ENCODE measurements at places on chromosomes 2 and 18.
A peak's percentile ranks its signal among the peaks of the same experiment; 100 is the strongest.

- no peak for DNase-seq
Measured at GRCh38 chr2:214156971-214157370, 253.9 kb upstream of the VWC2L start.

DNA sequence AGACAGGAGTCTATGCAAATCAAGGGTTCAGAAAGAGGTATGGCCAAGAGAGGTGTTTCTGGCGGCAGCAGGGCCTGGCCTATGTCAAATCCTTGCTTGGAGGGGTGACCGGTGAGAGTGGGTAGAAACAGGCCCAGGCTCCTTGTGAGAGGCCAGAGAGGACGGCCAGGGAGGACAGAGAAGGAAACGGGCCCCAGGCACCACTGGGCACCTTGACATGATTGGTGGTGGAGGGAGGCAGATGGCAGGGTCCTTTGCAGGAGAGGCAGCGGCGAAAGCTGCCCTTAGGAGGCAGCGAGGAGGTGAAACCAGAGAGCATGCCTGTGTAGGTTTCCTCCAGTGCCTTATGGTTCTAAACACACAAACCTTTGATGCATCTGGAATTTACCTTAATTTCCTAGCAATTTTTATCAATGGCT is 6.2 kb downstream of the RAMP1 start:
- no peak for DNase-seq

DNA sequence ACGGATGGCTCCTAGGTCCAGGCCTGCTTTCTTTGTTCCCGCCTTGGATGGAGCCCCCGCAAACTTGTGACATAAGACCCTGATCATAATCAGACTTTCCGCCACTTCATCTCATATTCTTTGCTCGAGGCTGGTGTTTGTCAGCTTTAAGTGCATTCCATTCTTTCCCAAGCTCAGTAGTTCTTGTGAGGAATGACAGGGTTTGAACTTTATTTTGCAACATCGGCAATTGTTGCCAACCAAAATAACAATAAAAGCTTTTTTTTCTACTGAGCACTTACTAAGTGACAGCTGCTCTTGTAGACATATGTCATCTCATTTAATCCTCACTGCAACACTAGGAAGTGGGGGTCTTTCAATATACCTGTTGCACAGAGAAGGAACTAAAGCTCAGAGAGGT is 178.8 kb upstream of the ST6GAL2 start:
- no peak for DNase-seq

GRCh38 chr2:42102024-42102590 is 54.3 kb downstream of the PKDCC start:
- DNase-seq, result peak; percentile 74

GRCh38 chr2:200403814-200404213 is 97.3 kb downstream of the SPATS2L start:
- no peak for DNase-seq

DNA sequence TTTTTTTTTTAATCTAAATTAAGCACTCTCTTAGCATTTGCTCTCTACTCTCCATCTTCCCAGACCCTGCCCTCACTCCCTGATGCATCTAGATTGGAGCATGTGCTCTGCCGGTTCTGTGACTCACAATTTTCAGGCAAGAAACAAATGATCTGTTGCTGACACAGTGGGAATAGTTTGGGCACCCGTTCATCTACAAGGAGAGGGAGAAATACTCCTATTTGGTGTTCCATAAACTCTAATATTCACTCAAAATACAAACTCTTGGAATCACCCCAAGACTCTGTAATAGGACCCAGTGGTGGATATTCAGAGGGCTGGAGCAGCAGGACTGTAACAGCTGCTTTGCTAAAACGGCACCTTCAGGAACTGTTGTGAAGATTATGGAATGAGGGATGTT is 37.1 kb upstream of the LINC00305 start:
- DNase-seq, result no peak

GRCh38 chr2:166792808-166793207 is 95.5 kb upstream of the XIRP2 start:
- no peak for DNase-seq

GRCh38 chr2:231928481-231928880 is 2.3 kb upstream of the NPPC start:
- no peak for DNase-seq

GRCh38 chr2:205850611-205851010 is 168.3 kb downstream of the NRP2 start:
- DNase-seq, result no peak

GRCh38 chr2:14322306-14322705 is 310.2 kb upstream of the LRATD1 start:
- DNase-seq, result no peak

- peak; percentile 48 for DNase-seq
Measured at GRCh38 chr2:46776687-46777327, 138.8 kb downstream of the MCFD2 start.

DNA sequence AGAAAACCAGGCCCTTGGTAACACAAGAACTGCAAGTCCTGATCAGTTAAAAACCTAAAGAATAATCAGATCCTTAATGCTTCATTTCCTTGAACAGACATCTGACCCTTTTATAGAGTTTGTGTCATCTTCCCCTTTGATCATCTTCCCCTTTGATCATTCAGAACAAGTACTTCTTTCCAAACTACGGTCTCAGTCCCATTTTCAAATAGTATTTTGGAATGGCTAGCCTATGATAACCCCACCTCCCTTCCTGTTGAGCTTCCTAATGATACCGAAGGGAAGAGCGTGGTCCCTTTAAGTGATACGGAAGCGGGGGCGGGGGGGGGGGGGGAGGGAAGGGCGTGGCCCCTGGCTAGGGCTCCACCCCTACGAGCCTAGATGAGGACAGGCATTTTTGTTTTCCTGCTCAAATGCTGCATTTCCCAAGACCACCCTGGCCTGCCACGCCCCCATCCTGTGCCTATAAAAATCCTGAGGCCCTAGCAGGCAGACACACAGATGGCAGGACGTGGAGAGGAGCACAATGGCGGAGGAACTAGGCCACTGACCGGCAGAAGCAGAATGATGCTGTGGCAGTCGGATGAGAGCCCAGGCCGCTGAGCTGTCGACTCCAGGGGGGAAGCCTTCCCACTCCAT is 24.1 kb upstream of the CHRNA1 start:
- no peak for DNase-seq

DNA sequence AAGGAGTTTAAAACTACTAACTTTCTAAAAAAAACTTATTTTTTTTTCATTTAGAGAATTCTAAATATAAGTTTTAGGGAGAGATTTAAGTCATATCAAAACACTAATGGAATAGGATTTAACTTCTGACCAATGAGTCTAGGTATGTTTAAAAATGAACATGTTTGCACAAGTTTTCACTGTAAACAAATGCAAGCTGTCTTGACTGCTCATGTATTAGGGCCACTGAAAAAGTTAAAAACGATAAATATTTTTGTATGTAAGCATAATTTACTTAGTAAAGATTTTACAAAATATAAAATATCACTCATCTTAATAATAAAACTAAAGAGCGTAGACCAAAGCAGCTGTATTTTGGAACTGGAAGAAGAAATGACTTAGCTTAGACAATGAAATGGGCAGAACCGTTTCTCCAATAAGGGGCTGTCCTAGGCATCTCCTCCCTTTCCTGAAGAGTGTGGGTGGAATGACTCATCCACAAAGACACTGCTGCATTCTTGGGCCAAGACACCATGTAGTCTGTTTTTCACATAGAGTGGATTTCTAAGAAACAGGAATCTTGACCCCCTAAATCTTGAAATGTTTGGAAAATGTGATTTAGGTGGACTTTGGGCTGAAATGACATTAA is 118.8 kb downstream of the MEP1B start:
- DNase-seq, result peak; percentile 57

- DNase-seq, result no peak
Measured at GRCh38 chr2:143219266-143219665, 90.0 kb downstream of the ARHGAP15 start.

DNA sequence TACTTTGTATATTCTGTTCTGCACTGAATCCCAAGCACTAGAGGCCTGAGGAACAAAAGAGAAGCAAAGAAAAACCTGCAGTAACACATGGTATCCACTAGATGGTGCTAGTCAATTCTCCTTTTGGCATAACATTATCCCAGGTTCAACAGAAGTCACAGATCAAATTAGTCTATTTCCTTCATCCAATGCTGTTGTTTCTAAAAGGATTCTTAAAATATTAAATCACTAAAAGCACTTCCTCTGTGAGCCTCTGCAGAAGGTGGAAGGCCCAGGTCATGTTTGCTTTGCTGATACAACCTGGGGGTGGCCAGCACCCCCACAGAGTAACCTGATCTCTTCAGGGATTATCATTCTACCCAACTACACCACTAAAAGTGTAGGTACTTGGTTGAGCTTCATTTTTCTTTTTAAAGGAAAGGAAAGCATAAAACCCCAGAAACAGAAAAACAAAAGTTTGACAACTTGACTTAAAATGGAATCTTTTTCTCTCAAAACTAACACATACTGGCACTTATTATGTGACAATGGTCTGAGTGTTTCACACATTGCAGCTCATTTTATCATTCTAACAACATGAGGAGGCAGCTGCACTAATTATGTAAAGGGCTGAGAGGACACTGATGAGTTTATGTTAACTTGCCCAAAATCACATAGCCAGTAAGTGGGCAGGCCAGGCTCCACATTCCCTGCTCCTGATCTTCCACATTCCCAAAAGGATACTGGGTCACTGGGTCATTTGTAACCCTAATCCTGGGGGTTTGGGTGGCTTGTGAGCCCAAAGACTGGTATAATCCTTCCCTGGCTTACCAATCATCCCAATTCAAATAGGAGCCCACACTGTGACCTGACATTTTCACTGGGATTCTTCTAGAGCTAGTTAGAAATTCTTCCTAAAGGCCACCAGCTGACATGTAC is 66.8 kb upstream of the DNER start:
- peak; percentile 29 for DNase-seq

DNA sequence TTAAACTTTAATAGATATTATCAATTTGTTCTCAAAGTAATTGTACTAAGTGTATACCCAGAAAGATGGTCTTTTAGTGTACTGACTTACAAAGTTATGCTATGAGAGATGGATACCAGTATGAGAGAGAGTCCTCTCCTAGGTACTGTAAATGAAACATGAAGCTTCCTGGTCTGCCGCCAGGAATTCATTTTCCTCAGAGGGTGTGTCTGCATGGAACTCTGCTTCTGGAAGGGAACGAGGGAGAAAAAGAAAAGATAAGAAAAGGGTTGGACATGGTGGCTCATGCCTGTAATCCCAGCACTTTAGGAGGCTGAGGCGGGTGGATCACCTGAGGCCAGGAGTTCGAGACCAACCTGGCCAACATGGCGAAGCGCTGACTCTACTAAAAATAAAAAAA is 2.2 kb upstream of the SSB start:
- no peak for DNase-seq

GRCh38 chr18:79849328-79850207 is 51.8 kb downstream of the KCNG2 start:
- DNase-seq, result no peak

- DNase-seq, result peak; percentile 98
Measured at GRCh38 chr2:55364189-55365055, 55.2 kb downstream of the CCDC88A start.

GRCh38 chr18:60347526-60348045 is 25.0 kb downstream of the MC4R start:
- DNase-seq, result no peak

- no peak for DNase-seq
Measured at GRCh38 chr2:239396881-239397681, 3.7 kb downstream of the HDAC4 start.

GRCh38 chr2:125092276-125093009 is 1067.4 kb downstream of the CNTNAP5 start:
- no peak for DNase-seq

All from astrocyte of the cerebellum (primary cell).